AG09319 (cell line): ENCODE measurements at places on chromosomes 6 and 20.

GRCh38 chr6:102026649-102027048 lies 633.1 kb downstream of the GRIK2 start:
- DNase-seq = no peak

- no peak for DNase-seq
Observed at GRCh38 chr6:7157752-7158616, 50.2 kb downstream of the RREB1 start.

- DNase-seq = no peak
Observed at GRCh38 chr6:105273589-105273988, 93.8 kb upstream of the POPDC3 start.

DNA sequence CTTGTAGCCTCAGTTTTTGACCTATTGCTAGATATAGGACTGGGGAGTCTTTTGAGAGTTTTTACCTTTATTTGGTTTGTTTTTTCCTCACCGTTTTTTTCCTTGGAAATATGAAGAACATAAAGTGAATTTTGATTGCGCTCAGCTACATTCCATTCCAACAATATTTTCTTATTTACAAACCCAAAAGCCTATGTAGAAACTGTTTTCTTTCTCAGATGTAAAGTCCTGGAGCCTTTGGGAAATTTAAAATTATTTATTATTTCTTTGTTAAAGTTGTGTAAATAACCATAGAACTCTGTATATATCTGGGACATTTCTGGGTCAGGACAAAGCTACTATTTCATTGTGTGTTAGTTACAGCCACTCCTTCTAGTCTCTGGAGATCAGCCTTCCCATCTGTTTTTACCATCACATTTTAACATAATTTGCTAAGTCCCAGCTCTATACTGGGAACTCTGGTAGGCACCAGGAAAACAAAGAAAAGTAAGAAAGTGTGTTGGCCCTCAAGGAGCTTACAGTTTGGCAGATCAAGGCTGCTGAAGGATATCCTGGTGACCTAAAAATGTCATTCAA lies 68.8 kb downstream of the JAG1 start:
- DNase-seq = no peak

GRCh38 chr6:37845026-37845911 lies 25.7 kb downstream of the ZFAND3 start:
- no peak for DNase-seq

DNA sequence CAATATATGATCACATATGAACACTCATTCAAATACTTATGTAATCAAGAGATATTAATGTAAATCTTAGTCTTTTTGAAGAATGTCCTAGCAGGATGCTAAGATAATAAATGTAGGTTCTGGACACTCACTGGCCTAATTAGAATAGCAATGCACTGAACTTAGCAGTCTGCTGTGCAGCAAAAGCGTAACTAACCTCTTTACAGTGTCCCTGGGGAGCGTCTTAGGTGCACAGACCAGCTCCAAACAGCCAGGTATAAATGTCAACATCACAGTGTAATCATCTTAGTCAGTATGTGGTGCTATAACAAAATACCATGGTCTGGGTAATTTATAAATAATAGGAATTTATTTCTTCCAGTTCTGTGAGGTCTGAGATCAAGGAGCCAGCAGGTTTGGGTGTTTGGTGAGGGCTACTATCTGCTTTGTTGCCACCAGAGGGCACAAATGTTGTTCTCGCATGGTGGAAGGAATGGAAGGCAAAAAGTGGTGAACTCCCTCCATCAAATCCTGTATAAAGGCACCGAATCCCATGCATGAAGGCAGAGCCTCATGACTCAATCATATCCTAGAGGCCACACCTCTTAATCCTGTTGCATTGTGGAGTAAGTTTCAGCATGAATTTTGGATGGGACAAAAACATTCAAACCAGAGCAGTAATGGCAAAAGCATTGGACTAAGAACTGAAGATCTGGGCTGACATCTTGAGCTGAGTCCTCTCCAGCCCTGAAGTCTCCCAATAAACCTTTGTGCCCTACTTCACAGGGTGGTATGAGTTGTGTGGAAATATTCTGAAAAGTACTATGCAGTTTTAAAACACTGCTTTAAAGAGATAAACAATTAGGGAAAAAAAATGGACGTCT lies 41.8 kb upstream of the FOXO3 start:
- DNase-seq = no peak

DNA sequence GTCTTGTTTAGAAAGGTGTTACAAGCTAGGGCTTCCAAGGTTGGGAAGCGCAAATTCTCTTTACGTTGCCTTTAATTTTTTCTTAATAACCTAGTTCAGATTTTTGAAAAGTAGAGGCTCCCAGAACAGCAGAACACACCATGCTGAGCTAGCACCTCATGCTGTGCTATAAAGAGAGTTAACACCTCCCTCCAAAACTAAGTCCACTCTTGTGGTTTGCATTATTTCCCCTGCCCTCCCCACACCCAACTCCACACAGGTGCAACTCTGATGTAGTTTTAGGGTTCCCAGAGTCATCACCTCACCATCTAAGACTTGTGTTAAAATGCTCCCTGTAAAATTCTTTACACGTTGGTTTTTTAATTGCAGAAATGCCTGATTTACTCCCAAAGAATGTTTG lies 459.4 kb upstream of the JARID2 start:
- DNase-seq = no peak

- DNase-seq = no peak
Observed at GRCh38 chr6:110095101-110095500, 84.4 kb downstream of the WASF1 start.

DNA sequence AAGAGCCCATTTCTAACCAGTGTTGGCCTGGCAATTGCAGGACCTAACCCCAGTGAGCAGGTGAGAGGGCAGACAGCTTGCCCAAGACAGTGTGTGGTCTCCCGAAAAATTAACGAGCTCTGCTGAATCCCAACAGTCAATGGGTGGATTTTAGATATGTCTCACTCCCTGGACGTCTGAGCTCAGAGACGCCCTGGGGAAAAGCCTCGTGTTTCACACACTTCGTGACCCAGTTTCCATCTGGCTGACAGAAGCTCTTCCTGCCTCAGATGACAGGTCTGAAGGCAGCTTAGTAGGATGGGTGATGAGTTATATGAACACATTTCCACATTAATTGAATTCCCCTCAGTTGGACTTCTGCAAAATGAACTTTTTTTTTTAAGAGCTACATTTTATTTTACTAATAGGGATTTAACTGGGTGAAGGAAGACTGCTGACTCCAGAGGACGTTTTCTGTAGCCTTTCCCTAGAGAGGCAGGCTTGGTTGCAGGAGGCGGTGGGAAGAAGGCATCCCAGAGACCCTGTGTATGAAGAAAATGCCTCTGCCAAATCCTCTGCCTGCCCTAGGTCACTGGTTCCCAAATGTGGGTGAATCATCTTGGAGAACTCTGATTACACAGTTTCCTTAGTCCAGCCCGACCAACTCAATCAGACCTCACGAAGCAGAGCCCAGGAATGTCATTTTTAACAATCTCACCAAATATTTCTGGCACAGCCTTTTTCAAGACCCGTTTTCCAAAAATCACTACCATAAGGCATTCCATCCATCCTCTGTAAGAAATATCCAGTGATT lies 71.7 kb upstream of the LY86 start:
- DNase-seq = no peak

- DNase-seq = no peak
Observed at GRCh38 chr6:42136508-42137193, 5.8 kb downstream of the C6orf132 start.

GRCh38 chr20:63473555-63474449 lies 1.3 kb upstream of the KCNQ2 start:
- DNase-seq = no peak

DNA sequence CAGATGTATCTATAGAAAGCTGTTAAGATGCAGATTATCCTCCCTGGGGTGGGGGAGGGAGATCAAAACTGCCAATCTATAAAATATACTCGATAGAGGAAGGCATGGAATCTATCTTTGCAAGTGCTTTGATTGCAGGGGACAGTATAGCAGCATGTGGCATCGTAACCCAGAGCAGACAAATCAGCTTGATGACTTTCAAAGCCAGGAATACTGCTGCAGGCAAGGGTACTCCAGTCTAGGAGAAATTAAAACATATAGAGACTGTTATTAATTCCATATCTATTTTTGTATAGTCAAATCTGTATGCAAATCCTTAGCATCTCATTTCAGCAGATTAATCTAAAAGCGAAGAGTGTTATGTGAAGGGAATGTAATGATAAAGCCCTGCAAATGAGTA lies 159.4 kb downstream of the MMS22L start:
- DNase-seq = no peak

DNA sequence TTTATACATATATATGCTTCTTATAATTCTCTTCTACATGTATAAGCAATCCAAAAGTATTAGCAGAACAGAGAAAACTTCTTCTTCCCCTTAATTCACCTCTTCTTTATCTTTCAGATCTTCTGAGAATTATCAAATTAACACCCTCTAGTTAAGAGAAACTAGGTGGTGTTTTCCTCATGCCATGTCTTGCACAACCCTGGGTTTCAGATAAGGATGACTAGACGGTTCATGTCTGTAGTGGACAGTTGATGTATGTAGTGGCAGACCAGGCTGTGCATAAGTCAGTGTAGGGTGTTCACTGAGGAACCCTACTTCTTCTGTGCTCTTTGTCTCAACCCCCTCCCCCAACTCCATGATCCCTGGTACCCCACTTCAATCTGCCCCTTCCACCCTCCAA lies 187.3 kb downstream of the SAMD5 start:
- no peak for DNase-seq

GRCh38 chr6:143471822-143472221 lies 21.2 kb downstream of the PEX3 start:
- DNase-seq = no peak

DNA sequence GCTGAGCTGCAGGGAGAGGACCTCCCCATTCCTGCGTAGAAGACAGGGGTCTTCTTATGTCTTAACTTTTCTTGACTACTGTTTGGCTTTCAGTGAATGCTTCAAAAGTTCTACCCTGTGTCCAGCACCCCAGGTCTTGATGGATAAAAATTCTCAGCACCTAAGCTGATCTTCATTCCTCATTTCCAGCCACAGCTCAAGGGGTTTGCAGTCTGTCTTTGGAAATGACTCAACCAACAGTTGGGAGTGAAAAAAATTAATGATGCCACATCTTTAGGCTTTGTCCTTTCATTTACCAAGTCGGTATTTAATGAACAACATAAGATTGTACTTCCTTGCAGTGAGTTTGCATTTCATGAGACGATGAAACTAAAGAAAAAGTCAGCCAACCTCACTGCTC lies 40.3 kb downstream of the PRDM1 start:
- no peak for DNase-seq

GRCh38 chr6:33927112-33927511 lies 123.3 kb upstream of the MLN start:
- DNase-seq = no peak

DNA sequence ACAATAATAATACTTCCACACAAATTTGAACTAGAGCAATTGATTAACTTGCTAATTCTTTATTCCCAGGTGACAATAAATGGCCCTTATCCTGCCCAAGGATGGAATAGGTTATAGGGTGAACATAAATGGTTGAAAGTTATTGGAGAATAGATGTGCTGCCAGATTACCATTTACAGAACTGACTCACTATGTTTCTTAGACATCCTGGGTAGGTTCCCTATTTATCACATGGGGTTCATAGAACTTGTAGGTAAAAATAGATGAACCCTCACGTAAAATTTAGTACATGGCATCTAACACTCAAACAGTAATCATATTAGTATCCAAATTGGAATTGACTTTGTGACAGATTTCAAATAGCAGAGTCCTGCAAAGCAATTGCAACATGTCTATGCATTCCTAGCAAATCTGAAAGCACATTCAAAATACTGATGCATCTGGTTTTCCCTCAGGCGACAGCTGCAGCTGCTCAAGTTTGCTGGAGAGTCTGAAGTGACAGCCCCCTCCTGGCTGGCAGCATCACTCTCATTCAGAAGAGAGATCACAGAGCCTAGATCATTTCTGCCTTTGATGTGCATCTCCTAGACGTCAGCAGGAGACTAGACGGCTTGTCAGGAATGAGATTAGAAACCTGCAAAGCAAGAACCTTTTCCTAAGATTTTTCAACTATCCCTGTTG lies 80.2 kb upstream of the RNF217 start:
- DNase-seq = no peak

DNA sequence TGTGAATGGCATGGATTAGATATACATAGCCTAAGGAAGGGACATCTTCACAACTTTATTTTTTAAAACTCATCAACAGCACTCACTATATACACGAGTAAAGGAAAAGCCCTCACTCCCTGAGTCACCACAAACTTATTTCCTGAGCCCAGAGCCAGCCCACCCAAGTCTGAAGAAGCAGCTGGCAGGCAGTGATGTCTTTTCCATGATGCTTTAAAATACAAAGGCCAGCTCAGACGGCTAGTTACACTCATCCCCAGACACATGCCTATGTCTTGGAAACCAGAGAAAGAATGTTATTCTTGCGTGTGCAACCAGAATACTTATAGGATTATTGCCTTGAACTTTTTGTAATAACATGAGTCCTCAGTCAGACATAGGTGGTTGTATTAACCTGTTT lies 114.4 kb downstream of the ADGRG6 start:
- DNase-seq = peak; percentile 43

GRCh38 chr6:168031411-168031971 lies 34.0 kb downstream of the KIF25 start:
- peak; percentile 41 for DNase-seq

GRCh38 chr6:73630401-73630800 lies 23.4 kb downstream of the SLC17A5 start:
- no peak for DNase-seq

- DNase-seq = no peak
Observed at GRCh38 chr6:101108286-101108685, 227.2 kb upstream of the ASCC3 start.

DNA sequence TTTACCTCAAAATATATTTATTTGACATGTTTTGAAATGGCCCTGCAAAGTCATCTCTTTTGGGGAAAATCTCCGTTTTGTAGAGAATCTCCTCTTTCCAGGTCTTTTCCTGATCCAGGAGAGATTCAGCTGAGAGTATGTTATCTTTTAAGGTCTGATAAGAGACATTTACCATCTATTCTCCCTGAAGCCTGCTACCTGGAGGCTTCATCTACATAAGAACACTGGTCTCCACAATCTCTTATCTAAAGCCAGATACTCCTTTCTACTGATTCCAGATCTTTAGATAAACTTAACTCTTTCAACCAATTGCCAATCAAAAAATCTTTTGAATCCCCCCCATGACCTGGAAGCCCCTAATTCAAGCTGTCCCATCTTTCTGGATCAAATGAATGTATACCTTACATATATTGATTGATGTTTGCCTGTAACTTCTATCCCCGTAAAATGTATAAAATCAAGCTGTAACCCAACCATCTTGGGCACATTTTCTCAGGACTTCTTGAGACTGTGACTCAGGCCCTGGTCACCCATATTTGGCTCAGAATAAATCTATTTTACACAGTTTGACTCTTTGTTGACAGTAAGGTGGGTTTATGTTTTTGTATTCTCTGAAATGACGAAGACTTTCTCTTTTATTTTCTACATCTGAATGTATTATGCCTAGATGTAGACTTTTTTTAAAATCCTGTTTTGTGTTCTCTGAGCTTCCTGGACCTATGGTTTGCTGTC lies 95.5 kb downstream of the ECT2L start:
- DNase-seq = no peak
